Lung (tissue), 17 donors: ENCODE measurements at places on chromosomes 5 and 9. TPM values are rescaled to one million over a fixed set of nuclear protein-coding genes. Genes with fewer than 3 reads are reported as not detected.

- no peak overlapping the region for H3K27ac ChIP-seq
- no peak for DNase-seq
- H3K27me3 ChIP-seq = no peaks in the 10 kb centered on the region
- peaks cover 2% of the 10 kb centered on the region for H3K36me3 ChIP-seq
- H3K4me1 ChIP-seq = no peaks in the 10 kb centered on the region
- no peak overlapping the region for H3K4me3 ChIP-seq
Measured at GRCh38 chr9:16032799-16033198, 480.0 kb downstream of the CCDC171 start.

- no peaks in the 10 kb centered on the region for H3K36me3 ChIP-seq
- no peak for DNase-seq
- H3K4me1 ChIP-seq = no peaks in the 10 kb centered on the region
- H3K27me3 ChIP-seq = no peaks in the 10 kb centered on the region
- H3K4me3 ChIP-seq = no peak overlapping the region
Measured at GRCh38 chr5:53133020-53133419, 23.5 kb upstream of the MOCS2 start.

DNA sequence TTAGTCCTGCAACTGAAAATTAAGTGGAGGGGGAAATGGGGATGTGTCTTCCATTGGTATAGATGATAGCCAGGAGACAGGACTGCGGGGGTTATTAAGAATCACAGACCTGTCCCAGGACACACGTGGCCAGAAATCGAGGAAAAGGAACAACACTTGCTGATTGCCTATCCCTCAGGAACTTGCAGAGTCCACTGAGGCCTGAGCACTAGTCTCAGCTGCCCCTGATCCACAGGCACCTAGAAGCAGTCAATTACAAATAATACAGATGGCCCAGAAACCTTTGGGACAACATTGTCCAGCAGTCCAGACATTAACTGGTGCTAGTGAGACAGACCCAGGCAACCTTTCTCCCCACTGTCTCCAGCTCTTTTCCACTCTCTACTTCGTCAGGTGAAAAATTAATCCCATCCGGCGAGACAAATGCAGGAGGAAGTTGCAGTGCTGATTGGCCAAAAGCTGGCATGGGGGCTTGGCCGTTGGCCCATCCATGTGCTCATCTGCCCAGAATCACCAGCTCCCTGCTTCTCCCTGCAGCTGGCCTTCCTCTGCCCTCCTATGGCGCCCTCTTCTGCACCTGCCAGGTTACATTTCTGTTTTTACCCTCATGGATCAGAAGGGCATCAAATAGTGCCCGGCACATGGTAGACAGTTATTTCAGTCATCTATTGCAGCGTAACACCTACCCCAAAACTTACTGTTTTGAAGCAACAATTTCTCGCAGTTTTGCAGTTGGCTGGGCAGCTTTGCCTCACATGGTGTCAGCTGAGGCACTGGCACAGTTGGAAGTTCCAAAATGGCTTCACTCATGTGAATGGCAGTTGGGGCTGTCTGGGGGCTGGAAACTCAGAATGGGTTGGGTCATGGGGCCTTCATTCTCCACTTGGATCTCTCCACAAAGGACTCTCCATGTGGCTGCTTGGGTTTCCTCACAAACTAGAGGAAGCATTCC, 3.6 kb upstream of the B4GALT1 start:
- no peaks in the 10 kb centered on the region for H3K36me3 ChIP-seq
- no peaks in the 10 kb centered on the region for H3K27me3 ChIP-seq
- no peak overlapping the region for H3K4me3 ChIP-seq
- H3K4me1 ChIP-seq = peaks cover 11% of the 10 kb centered on the region

Gene ARHGEF37
- 9.1 TPM for total RNA-seq

DNA sequence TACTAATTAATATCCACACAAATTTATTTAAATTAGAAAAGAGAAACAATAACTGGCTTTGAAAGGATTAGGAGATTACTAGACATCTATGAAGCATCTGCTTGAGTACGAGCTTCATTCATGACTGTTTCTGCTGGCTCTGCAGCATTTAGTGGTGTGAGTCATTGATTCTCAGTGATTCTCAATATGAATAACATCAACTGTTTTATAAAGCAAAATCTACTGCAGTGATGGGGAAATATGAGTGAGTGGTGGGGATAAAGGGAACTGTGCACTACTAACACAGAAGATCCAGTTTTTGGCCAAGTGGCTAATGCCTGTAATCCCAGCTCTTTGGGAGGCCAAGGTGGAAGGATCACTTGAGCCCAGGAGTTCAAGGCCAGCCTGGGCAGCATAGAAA, 8.4 kb downstream of the FNBP1 start:
- H3K27me3 ChIP-seq = peaks cover under 1% of the 10 kb centered on the region

GRCh38 chr9:113456235-113456634, 7.3 kb upstream of the RGS3 start:
- H3K27me3 ChIP-seq = no peaks in the 10 kb centered on the region
- peaks cover 13% of the 10 kb centered on the region for H3K4me1 ChIP-seq
- no peaks in the 10 kb centered on the region for H3K36me3 ChIP-seq
- H3K27ac ChIP-seq = peak overlapping the region; percentile 56
- no peak for DNase-seq
- H3K4me3 ChIP-seq = no peak overlapping the region

Gene CER1
- not detected for total RNA-seq

GRCh38 chr5:68478301-68479095, 262.9 kb downstream of the PIK3R1 start:
- H3K4me3 ChIP-seq = no peak overlapping the region
- no peak for DNase-seq
- H3K4me1 ChIP-seq = no peaks in the 10 kb centered on the region
- H3K36me3 ChIP-seq = no peaks in the 10 kb centered on the region

Gene GADD45G
- 9.9 TPM for total RNA-seq

- no peaks in the 10 kb centered on the region for H3K4me1 ChIP-seq
- no peak overlapping the region for H3K27ac ChIP-seq
- H3K27me3 ChIP-seq = no peaks in the 10 kb centered on the region
- no peak for DNase-seq
- H3K36me3 ChIP-seq = peaks cover 19% of the 10 kb centered on the region
Measured at GRCh38 chr9:130498918-130499698, 54.3 kb downstream of the ASS1 start.

- no peaks in the 10 kb centered on the region for H3K36me3 ChIP-seq
- H3K4me3 ChIP-seq = no peak overlapping the region
- no peaks in the 10 kb centered on the region for H3K4me1 ChIP-seq
- no peaks in the 10 kb centered on the region for H3K27me3 ChIP-seq
- DNase-seq = no peak
- H3K27ac ChIP-seq = no peak overlapping the region
Measured at GRCh38 chr5:130116972-130117371, 212.7 kb downstream of the CHSY3 start.

DNA sequence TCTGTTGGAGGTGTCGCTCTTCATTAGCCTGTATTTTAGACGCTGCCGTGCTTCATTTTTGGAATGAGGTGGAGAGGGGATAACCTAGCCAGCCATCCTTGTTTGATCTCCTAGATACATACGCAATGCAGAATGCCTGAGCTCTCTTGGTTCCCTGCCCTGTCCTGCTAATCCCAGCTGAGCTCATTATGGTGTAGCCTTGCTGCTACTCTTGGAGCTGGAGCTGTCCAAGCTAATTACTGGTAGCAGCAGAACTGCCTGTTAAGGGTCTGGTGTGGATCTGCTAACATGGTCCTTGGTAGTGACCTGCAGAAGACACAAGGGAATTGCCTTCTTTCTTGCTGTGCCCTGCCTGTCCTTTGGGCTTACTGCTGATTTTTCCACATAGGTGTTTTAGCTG, 207.9 kb downstream of the CNTLN start:
- peaks cover 4% of the 10 kb centered on the region for H3K4me1 ChIP-seq
- H3K36me3 ChIP-seq = no peaks in the 10 kb centered on the region
- H3K27me3 ChIP-seq = no peaks in the 10 kb centered on the region

DNA sequence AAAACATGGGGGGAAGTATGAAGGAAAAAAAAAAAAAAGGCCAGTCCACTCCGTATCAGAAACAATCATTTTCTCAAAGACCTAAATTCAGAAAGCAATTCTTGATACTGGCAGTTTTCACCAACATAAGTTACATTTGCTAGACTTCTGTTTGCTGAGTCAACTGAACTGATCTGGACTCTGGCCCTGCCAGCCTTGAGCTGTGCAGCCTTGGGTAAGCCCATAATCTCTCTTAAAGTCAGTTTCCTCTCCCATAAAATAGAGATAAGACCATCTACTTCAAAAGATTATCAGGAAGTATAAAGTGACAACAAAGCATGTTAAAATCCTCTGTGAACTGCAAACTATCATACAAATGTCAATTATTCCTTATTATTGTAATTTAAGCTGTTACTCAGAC, 106.8 kb downstream of the MAPKAP1 start:
- H3K4me1 ChIP-seq = no peaks in the 10 kb centered on the region
- H3K27ac ChIP-seq = no peak overlapping the region
- DNase-seq = no peak
- no peaks in the 10 kb centered on the region for H3K27me3 ChIP-seq
- H3K4me3 ChIP-seq = no peak overlapping the region
- H3K36me3 ChIP-seq = no peaks in the 10 kb centered on the region

Gene ANXA6
- 168 TPM for total RNA-seq

DNA sequence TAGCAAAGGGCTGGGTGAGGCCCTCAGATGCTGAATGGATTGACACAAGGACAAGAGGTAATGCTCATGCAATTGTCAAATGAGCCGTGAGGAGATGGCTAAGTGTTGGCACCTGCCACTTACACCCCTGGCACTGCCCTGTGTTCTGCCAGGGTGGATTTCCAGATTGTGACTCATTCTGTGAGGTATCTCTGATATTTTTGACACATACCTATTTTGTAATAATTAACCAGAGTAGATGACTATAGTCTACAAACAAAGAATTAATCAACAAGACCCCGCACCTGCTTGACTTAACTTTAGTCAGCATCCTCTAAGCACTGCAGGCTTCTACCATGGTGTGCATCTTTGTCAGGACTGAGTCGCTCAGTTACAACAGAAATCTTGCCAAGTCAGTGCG, 200.8 kb downstream of the DIRAS2 start:
- H3K4me1 ChIP-seq = no peaks in the 10 kb centered on the region
- no peak overlapping the region for H3K4me3 ChIP-seq
- no peaks in the 10 kb centered on the region for H3K36me3 ChIP-seq
- no peaks in the 10 kb centered on the region for H3K27me3 ChIP-seq
- no peak for DNase-seq

Gene GHR
- total RNA-seq = 23.8 TPM

DNA sequence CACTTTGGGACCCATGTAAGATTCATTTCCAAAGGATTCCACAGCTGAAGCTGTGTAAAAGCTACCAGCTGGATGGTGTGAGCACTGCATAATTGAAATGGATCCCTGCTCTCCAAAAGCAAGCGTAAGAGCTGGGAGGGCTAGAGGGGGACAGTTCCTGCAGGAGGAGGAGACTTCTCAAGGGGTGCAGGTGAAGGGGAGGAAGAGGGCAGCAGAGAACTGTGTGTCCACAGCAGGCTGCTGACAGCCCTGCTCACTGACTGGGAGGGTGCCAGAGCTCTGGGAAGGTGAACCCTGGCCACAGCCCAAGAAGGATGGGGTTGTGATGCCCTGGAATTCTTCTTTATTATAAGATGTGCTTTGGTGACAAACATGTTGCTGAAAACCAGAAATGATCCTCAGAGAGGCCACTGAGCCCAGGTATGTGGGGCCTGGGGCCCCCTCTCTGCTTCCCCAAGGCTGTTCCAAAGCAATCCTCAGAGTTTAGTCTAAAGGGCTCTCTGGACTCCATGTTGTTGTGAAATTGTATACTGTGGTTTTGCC, 112.8 kb upstream of the SLC25A48 start:
- no peak for DNase-seq
- H3K4me1 ChIP-seq = peaks cover 4% of the 10 kb centered on the region
- no peaks in the 10 kb centered on the region for H3K27me3 ChIP-seq
- no peak overlapping the region for H3K27ac ChIP-seq

GRCh38 chr5:168793841-168794837, 215.0 kb upstream of the PANK3 start:
- H3K27ac ChIP-seq = no peak overlapping the region
- DNase-seq = peak; percentile 69
- H3K36me3 ChIP-seq = no peaks in the 10 kb centered on the region
- peaks cover 4% of the 10 kb centered on the region for H3K4me1 ChIP-seq

GRCh38 chr9:137319011-137319738, 17.1 kb upstream of the NRARP start:
- H3K4me3 ChIP-seq = no peak overlapping the region
- H3K27ac ChIP-seq = peak overlapping the region; percentile 14
- peaks cover 20% of the 10 kb centered on the region for H3K4me1 ChIP-seq
- H3K36me3 ChIP-seq = no peaks in the 10 kb centered on the region
- no peak for DNase-seq

DNA sequence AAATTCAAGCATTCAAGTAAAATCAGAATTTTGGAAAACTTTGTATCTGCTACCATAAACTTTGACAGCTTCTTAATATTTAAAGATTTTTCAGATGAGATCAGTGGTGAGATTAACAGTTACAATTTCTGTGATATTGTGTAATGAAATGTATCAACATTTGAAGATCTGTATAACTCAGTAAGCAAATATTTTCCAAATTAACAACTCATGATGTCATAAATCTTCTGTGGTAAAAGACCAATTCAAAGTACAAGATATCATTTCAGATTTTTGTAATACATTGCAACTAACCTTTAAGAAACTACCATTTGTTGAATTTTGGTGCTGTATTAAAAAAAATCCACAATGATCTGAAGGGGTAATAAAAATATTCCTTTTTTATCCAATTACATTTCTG, 352.2 kb downstream of the KIAA0825 start:
- DNase-seq = no peak
- H3K27me3 ChIP-seq = no peaks in the 10 kb centered on the region
- H3K4me3 ChIP-seq = no peak overlapping the region
- H3K36me3 ChIP-seq = no peaks in the 10 kb centered on the region
- H3K4me1 ChIP-seq = no peaks in the 10 kb centered on the region
- no peak overlapping the region for H3K27ac ChIP-seq

- no peaks in the 10 kb centered on the region for H3K36me3 ChIP-seq
- no peak overlapping the region for H3K4me3 ChIP-seq
- H3K27me3 ChIP-seq = no peaks in the 10 kb centered on the region
- H3K27ac ChIP-seq = no peak overlapping the region
- DNase-seq = peak; percentile 24
Measured at GRCh38 chr5:123809594-123810221, 297.7 kb downstream of the CSNK1G3 start.

GRCh38 chr9:70641631-70642030, 227.2 kb upstream of the KLF9 start:
- peak; percentile 41 for DNase-seq
- no peak overlapping the region for H3K27ac ChIP-seq
- no peaks in the 10 kb centered on the region for H3K27me3 ChIP-seq
- no peaks in the 10 kb centered on the region for H3K4me1 ChIP-seq
- no peaks in the 10 kb centered on the region for H3K36me3 ChIP-seq
